ENCODE measurements at places on chromosomes 4 and X. TPM values are rescaled to one million over a fixed set of nuclear protein-coding genes. Genes with fewer than 3 reads are reported as not detected.

The APLN gene
- 0.09 TPM for polyA plus RNA-seq

The SSX3 gene
- polyA plus RNA-seq: not detected

The RCHY1 gene
- 19.4 TPM for polyA plus RNA-seq

The TEX13D gene
- not detected for polyA plus RNA-seq

- DNase-seq: no peak
These were observed 203.5 kb downstream of the PRDM5 start for GRCh38 chr4:120718979-120719566.

- DNase-seq: no peak
These were observed 215.9 kb upstream of the GIMD1 start for GRCh38 chr4:106584337-106584989.

The DGKK gene
- not detected for polyA plus RNA-seq

- no peak for DNase-seq
These were observed 459.4 kb upstream of the LCORL start for GRCh38 chr4:18480928-18481327.

The GAGE12F gene
- not detected for polyA plus RNA-seq

GRCh38 chrX:73457306-73457705, 10.5 kb downstream of the CDX4 start:
- no peak for DNase-seq

GRCh38 chrX:121283921-121284320, 236.5 kb downstream of the GLUD2 start:
- no peak for DNase-seq

DNA sequence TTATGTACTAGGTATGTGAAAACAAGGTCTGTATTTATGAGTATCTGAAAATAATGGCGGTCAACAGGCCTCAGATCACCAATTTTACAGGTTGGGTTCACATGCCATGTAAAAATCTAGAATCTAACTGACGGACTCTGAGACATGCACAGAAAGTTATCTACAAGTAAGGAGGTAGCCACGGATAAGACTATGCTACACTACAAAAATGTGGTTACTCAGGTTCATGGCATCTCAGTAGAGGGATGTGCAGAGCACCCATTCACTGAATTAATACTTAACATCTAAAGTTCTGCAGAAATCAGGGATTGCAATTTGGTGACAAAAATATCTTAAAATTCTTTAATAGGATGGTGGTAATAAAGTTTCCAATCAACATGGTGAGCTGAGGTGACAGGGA, 155.9 kb downstream of the APBB2 start:
- no peak for DNase-seq

- DNase-seq: no peak
These were observed 218.7 kb downstream of the CBR4 start for GRCh38 chr4:168791376-168791775.

- no peak for DNase-seq
These were observed 629.5 kb upstream of the AMOT start for GRCh38 chrX:113470166-113470565.

The PPARGC1A gene
- 0.09 TPM for polyA plus RNA-seq

The NDUFC1 gene
- polyA plus RNA-seq: 53.0 TPM

The XAGE1B gene
- polyA plus RNA-seq: not detected

GRCh38 chrX:123878252-123878721, 18.4 kb downstream of the XIAP start:
- no peak for DNase-seq

The SHROOM4 gene
- 0.59 TPM for polyA plus RNA-seq

DNA sequence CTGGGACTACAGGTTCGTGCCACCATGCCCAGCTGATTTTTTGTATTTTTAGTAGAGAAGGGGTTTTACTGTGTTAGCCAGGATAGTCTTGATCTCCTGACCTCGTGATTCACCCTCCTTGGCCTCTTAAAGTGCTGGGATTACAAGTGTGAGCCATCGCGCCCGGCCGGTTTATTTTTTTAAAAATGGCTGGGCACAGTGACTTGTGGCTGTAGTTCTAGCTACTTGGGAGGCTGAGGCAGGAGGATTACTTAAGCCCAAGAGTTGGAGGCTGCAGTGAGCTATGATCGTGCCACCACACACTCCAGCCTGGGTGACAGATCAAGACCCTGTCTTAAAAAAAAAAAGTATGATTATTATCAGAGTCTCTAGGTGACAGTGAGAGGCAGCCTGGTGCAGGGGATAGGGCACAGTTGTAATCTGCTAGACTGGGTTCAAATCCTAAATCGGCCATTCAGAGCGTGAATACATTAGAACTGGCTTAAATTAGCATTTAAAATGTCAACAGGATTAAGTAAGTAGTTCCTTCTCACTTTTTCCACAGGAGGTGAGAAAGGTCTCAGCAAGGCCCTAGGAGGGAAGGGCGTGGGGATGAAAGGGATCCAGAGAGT, 435 bp upstream of the MGST2 start:
- DNase-seq: no peak

- no peak for DNase-seq
These were observed 271.1 kb upstream of the ZFP42 start for GRCh38 chr4:187724456-187724855.

- DNase-seq: peak; percentile 45
These were observed 46.1 kb downstream of the CNOT6L start for GRCh38 chr4:77773101-77773500.

GRCh38 chrX:41518841-41519220, 71.7 kb downstream of the NYX start:
- no peak for DNase-seq

GRCh38 chr4:95106408-95106928, 348.7 kb downstream of the BMPR1B start:
- DNase-seq: no peak

The CXCL8 gene
- polyA plus RNA-seq: 1.1 TPM

The PABPC1L2B gene
- not detected for polyA plus RNA-seq

- no peak for DNase-seq
These were observed 47.7 kb upstream of the AFAP1 start for GRCh38 chr4:7987148-7987989.

The VCX3A gene
- polyA plus RNA-seq: not detected

- DNase-seq: no peak
These were observed 187.6 kb downstream of the CBR4 start for GRCh38 chr4:168822481-168822880.

DNA sequence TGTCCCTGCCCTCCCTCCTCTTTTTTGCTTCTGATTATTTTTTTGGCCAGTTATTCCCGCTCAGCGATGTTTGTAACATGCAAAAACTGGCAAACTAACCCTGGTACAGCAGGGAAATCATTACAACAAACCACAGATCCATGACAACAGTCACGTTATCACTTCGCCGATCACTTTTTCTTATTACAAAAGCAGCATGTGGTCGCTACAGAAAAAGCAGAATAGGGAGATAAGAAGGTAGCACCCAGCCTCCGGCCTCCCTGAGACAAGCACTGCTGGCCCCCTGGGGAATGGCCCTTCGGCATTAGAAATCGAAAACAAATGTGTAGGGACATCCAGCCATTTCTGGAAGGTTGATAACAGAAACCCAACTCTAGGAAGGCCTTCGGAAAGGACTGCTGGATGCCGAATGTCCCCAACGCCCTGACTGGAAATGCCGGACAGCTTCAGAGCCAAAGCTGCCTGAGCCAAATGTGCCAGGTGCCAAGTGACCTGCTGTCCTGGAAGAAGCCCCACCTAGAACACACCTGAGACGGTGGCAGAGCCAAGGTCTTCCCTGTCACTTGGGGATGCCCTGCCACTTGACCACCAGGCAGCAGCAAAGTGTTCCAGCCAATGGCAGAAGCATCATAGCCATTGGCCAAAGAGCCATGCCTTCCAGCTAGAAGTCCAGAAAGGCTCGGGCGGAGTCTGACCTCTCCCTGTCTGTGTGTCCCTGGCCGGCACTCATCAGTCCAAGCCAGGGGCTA, 2.9 kb downstream of the IDH3G start:
- DNase-seq: no peak

DNA sequence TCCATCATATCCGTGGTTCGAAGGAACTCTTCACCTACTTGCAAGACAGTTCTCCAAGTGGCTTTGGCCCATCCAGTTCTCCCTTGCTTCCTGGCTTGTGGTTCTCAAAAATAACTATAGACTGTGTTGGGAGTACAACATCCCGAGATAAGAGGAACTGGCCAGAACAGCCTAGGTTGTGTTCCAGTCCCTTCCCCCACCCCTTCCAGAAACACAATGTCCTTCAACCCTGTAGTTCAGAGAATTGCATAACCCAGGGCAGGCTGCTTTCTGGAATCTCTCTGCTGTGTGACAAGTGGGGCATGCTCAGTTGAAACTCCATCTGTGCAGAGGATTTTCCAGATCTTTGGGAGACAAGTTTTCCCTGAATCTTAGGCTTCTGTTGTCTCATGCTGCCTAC, 206.5 kb downstream of the PCDH10 start:
- no peak for DNase-seq

DNA sequence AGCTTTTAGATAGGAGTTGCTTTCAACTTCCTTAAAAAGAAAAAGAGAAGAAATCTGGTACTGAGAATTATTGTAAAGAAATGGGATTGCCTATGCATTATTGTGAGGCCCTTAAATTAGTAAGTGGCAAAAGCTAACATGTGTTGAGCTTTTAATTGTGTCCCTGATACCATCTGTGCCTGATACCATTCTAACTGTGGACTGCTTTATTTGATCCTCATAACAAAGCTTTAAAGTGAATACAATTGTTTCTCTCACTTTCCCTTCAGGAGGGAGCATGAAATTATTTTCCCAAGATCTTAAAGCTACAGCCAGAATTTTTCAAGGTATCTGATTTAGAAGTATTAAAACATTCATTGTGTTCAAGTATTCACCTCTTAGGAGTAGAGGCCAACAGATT, 9.9 kb downstream of the KCTD8 start:
- no peak for DNase-seq

The PAGE2B gene
- polyA plus RNA-seq: not detected

- DNase-seq: no peak
These were observed 31.0 kb downstream of the OSTC start for GRCh38 chr4:108681321-108681809.

- no peak for DNase-seq
These were observed 15.9 kb downstream of the ACOT9 start for GRCh38 chrX:23727206-23727605.

- DNase-seq: no peak
These were observed 7.6 kb downstream of the PLXNB3 start for GRCh38 chrX:153771415-153772315.

- DNase-seq: no peak
These were observed 6.5 kb upstream of the PRKG2 start for GRCh38 chr4:81221303-81222081.

DNA sequence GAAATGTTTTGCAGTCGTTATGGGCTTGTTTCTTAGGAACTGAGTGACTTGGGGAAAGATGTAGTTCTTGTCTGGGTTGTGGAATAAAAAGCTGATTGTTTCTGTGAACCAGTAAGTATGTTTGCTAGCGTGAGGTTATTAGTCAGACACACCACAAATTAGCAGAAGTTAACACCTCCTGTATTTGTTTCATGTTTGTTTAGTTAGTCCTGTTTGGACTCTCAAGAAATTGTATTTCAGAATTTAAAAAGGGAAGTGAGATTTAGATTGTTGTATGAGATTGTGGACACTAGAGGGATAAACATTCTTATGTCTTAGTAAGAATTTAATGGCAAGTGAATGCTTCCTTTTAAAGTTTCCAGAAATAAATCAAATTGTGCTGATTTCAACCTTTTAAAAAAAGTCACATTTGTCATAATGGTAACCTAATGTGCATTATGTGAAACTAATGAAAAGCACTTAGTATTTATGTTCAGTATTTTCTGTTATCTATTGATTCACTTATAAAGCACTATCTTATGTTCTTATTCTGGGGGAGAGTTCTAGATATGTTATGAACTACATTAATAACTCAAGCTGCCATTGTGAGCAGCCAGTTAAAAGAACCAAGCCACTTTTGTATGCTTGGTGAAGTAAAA, 25.6 kb downstream of the ATP10D start:
- no peak for DNase-seq

Measured in BJ (cell line).